ENCODE measurements at places on chromosomes 3 and 15.

DNA sequence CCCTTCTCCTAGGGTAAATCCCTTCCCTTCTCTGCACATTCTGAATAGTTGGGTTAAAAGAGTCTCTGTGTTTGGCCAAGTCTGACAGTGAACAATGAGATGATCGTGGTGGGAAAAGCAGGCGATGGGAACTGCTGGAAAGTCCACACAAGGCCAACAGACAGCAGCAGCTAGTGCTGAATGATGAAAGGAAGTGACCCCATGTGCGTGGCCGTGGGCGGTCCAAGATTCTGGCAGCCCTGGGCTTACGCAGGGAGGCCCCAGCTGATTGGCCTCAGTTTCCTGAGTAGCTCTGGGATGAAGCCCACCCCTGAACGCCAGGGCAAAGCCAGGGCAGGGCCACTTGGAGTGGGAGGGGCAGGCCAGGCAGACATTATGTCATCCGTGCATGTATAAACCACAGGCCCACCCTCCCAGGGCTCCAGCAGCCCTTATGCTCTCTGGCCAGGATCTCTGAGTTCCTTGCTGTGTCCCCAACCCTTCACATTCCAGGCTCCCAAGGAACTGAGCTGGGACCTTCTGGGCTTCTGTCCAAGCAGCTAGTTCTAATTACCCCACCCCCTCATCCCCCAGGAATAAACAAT, 57.8 kb downstream of the CDC25A start:
- peak; percentile 87 for DNase-seq

- DNase-seq, result no peak
These were observed 6.1 kb upstream of the CP start for GRCh38 chr3:149227591-149228268.

GRCh38 chr3:22377421-22377820, 626.4 kb upstream of the ZNF385D start:
- DNase-seq, result no peak

GRCh38 chr15:26691249-26691648, 81.6 kb downstream of the GABRB3 start:
- no peak for DNase-seq

DNA sequence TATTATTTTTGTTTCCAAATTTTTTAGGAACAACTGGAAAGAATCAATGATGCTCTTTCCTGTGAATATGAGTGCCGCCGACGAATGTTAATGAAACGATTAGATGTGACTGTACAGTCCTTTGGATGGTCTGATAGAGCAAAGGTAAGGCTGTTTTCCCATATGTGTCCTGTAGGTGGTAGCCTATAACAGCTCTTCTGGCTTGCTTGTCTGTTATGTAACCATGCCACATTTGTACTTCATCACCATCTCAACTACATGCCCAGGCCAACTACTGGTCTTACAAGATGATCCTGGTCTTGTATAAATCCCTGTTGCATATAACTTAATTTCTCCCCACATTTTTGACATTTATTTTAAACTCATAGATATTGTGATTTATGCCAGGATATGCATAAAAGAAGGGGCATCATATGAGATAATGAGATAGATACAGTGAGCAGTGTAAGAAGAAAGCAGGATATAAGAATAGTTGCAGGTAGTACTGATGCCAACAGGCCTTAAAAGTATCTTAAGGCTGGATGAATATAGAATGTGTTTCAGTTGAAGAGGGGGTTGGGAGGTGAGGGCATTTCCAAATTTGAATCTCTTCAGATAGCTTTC, 20.3 kb downstream of the FAM98B start:
- DNase-seq, result peak; percentile 35

GRCh38 chr15:64699751-64700388, 75.5 kb downstream of the RBPMS2 start:
- DNase-seq, result peak; percentile 87

- peak; percentile 47 for DNase-seq
These were observed 161.3 kb upstream of the SLC2A2 start for GRCh38 chr3:171187706-171188290.

DNA sequence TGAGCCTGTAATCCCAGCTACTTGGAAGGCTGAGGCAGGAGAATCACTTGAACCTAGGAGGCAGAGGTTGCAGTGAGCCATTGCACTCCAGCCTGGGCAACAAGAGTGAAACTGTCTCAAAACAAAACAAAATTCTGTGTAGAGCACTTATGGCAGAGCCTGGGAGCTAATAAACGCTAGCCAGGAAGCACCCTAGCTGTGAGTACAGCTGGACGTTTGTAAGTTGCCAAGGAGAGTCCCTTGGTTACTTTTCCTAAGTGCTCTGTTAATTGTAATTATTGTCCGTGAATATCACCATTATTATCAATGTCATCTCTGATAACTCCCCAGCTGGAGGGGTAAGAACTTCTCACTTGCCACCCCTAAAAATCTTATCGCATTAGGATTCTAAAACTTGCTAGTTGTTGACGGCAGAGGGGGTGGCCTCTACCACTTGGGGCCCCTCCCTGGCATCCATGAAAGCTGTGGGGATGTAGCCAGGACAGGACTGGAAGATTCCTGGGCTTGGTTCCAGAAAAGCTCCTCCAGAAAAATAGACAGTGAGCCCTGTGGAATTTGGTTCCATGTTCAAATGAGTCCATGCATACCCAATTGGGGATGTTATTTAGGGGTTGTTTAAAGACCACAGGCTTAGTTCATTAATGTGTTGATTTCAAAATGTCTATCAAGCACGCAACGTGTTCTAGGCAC, 9.9 kb upstream of the KLHL25 start:
- DNase-seq, result no peak

DNA sequence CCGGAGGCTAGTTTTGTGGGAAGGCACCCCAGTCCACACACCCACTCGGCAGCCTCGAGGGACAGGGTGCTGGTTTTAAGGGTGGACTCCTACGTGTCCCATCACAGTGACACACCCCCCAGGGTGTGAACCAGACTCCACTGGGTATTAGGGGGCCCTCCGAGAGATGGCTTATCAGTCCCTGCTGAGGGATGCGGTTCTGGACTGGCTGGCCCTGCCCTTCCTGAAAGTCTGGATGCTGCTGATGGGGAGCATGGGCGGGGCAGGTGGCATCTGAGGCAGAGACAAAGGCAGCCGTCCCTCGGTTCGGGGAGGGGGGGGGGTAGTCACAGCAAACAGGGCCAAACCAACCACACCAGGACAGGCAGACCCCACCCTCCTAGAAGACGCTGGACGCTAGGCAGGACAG, 939 bp upstream of the ULK3 start:
- DNase-seq, result no peak

DNA sequence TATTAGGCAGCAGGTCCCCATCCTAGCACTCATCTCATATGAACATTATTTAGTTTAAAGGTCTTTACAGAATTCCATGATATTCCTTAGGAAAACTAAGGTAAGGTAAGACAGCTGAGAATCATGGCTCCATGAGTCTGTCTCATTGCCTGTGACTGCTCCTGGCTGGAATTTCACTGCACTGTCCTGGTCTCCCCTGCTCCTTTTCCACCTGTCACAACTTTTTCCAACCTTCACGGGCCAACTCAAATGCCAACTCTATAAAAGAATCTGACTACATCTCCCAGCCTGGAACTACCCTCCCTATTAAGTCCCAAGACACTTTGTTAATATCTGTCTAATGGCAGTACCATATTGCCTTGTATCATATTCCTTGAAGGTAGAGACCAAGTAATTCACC, 7.6 kb downstream of the CNBP start:
- DNase-seq, result no peak

DNA sequence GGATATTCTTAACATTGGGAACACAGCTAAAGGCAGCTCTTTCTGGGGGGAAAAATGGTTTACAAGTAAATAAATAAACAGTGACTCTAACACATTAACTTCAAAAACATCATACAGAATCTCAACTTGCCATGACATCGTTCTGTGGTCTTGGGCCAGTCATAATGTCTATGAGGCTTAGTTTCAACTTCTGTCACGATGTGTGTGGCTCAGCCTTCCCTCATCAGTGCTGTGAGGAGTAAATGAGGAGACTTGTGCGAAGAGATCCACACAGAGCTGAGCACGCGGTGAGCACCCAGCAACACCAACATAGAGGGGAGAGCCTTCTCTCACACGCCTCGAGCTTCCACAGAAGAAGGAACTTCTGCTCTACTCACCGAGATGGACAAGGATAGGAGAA, 49.0 kb downstream of the DZIP1L start:
- DNase-seq, result no peak

GRCh38 chr3:99943931-99944761, 126.5 kb downstream of the CMSS1 start:
- DNase-seq, result no peak

- no peak for DNase-seq
These were observed 60.5 kb downstream of the SLMAP start for GRCh38 chr3:57816471-57817095.

GRCh38 chr3:30501526-30501925, 104.9 kb upstream of the TGFBR2 start:
- no peak for DNase-seq

DNA sequence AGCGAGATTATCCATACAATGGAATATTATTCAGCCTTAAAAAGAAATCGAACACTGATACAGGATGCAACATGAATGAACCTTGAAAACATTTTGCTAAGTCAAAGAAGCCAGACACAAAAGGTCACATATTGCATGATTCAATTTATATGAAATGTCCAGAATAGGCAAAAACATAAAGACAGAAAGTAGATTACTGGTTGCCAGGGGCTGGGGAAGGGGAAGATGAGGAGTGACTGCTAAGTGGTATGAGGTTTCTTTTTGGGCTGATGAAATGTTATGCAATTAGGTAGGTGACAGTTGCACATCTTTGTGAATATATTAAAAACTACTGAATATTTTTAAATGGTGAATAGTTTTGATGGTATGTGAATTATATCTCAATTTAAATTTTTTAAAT, 38.3 kb downstream of the LRRFIP2 start:
- DNase-seq, result no peak

DNA sequence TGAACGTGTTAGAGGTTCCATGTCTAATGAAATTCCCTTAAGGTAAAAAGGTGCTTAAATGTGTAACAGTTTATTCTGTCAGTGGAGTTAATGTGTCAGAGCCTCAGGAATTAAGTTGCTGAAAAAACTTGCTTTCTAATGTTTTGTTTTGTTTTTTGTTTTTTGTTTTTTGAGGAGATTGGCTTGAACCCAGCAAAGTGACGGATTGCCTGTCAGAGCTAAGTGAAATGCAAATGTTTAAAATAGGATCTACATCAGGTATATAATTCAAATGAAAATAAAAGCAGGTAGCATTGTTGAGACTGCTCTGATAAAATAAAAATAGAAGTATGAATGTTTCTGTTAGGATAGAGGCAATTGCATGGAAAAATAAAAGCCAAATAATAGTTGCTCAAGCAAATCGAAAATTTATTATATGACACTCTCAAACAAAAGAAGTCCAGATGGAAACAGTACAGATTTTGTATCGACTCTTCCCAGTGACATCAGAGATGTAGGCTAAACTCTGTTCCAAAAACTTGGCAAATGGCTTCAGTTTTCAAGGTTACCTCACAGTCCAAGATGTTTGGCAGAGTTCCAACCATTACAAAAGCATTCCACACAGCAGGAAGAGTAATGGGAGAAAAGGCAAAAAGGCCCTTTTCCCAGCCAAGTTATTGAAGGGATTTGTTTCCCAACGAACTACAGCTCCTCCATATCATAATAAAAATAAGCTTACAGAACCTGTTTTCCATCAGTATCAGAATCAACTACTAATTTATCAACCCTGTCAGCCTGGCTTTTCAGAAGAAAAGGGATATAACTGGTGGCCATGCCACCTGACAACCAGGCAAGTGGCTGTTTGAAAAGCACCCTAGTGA, 291.0 kb downstream of the TBL1XR1 start:
- no peak for DNase-seq

GRCh38 chr3:72270072-72270681, 485.2 kb upstream of the PROK2 start:
- peak; percentile 86 for DNase-seq

- peak; percentile 76 for DNase-seq
These were observed 90.5 kb downstream of the DNASE1L3 start for GRCh38 chr3:58120075-58120812.

DNA sequence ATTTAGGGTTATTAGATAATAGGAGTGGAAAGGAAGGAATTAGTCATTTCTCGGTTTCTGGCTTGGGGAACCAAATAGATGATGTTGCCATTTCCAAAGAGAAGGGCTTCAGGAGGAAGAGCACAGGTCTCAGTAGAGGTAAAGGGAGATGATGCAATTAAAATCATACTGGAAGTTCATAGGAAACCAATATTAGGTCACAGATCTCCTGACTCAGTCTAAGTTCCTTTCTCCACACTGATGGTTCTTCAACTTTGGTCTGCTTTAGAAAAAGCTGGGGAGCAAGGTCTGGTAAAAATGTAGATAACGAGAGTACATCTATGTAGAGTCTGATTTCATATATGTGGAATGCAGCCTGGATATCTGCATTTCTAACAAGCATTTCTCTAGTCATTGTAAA, 130.9 kb downstream of the POLQ start:
- DNase-seq, result no peak

GRCh38 chr15:31457161-31457560, 130.5 kb downstream of the KLF13 start:
- no peak for DNase-seq
